Amniotic epithelial cell (primary cell): ENCODE measurements at places on chromosomes 1 and 21.

- peak; percentile 24 for DNase-seq
Observed at GRCh38 chr1:84735483-84735882, 45.2 kb upstream of the SSX2IP start.

GRCh38 chr1:64421377-64421776, 48.6 kb upstream of the CACHD1 start:
- DNase-seq = no peak

DNA sequence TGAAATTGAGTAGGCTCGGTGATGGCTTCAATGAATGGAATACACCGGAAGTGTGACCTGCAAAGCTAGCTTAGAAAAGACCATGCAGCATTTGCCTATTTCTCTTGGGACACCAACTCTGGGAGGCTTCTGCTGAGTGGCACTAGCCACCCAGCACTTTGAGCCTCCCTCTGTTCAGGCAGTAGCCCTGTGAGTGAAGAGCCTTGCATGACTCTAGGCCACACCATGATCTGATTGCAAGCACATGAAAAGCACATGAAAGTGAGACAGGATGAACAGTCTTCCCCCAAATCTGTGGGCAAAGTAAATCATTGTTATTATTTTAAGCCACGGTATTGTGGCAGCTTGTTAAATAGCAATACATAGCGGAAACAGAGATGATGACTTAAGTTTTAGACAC, 2.8 kb downstream of the CD48 start:
- no peak for DNase-seq

DNA sequence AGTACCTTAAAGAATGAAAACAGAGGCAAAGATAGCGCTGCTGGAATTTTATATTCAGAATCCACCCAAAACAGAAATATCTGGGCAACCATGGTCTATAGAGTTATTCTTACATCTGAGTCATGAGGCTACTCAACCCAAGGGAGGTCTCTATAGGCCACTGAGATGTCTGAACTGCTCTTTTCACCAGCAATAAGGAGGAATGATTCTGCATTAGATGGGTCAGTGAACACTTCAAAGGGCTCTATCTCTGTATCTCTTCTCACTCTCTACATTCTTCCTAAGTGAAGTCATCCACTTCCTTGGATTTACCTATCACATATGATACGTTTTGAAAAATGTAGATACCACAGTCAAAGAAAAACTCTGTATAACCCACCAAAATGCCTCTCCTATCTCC, 90.2 kb upstream of the NGF start:
- no peak for DNase-seq

- DNase-seq = peak; percentile 79
Observed at GRCh38 chr1:64598100-64598571, 128.2 kb downstream of the CACHD1 start.

DNA sequence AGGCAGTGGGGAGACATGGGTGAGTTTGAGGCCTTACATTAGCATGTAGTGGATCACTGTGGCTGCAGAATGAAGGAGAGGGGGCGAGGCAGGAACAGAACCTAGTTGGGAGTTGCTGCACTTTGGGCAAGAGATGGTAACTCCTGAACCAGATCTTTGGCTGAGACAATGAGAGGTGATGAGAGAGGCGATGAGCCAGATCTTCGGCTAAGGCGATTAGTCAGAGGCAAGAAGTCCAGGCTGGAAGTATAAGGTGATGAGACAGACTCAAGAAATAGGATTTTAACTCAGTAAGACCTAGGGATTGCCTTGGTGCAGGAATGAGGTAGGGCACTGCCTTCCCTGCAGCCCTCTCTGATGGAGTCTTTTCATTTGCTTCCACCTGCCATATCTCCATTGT, 9.1 kb upstream of the ARTN start:
- no peak for DNase-seq

- no peak for DNase-seq
Observed at GRCh38 chr1:214609692-214610091, 6.7 kb downstream of the CENPF start.

DNA sequence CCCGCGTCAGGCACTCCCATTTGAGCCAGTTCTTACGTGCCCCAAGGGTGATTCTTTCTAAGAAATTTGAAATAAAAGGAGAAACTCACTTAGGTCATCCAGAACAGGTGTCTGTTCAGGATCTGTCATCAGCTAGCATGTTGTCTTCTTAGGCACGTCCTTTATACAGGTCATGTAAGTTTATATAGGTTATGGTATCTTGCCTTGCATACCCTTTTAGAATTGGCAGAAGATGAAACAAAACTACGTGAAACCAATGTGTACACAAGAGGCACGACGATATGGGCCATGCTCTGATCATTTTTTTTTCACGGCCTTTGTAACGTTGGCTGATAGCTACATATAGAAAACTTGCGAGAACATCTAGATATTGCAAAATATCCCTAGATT, 579 bp upstream of the GTF2B start:
- no peak for DNase-seq

GRCh38 chr1:35590476-35591040, 17.4 kb downstream of the TFAP2E start:
- no peak for DNase-seq

DNA sequence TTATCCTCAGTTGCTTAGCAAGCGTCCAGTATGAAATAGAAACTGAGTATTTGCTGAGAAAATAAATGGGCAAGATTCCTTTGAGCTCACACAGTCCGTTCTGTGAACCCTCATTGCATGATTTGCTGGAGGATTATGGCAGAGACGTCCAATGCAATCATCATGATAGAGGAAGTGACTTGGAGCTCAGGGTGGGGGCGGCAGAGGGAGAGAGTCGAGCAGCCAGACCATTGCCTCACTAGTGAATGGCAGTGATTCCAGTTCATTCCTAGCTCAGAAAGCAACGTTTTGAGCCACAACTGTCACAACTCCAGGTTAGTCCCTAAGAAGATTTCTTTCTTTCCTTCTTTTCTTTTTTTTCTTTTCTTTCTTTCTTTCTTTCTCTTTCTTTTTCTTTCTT, 27.5 kb upstream of the COL9A2 start:
- DNase-seq = peak; percentile 85

DNA sequence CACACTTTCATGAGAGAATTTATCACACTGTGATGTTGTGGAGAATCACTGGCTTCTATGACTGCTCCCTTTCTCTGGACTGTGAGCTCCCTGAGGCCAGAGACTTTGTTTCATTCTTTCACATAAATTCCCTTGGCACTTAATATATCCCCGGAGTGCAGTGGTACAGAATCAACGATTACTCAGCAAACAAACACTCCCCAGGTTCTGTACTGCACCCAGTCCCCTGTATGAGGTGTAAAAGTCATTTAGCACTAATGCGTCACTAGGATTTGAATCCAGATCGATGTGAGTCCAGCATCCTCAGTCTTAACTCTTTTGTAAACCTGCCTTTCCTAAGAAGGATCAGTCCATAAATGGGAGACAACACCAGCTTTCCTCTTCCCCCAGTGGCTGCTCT, 6.8 kb upstream of the UTP25 start:
- no peak for DNase-seq

- DNase-seq = no peak
Observed at GRCh38 chr1:119771016-119771415, 2.3 kb upstream of the HMGCS2 start.

DNA sequence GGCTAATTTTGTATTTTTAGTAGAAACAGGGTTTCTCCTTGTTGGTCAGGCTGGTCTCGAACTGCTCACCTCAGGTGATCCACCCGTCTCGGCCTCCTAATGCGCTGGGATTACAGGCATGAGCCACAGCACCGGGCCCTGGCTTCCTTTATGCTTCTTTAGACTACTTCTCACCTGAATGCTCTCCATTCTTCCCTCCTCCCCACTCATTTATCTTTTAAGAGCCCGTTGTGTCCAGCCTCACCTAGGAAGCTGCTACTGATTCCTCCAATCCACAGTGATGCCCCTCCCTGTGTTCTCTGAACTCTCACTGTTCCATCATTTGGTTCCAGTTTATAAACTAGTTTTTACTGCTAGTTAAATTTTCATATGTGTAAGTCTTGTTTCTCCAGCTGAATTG, 44.9 kb upstream of the NR5A2 start:
- DNase-seq = no peak

- peak; percentile 71 for DNase-seq
Observed at GRCh38 chr1:246153796-246154212, 353.3 kb downstream of the SMYD3 start.

- no peak for DNase-seq
Observed at GRCh38 chr21:38840456-38841300, 34.9 kb downstream of the ETS2 start.

DNA sequence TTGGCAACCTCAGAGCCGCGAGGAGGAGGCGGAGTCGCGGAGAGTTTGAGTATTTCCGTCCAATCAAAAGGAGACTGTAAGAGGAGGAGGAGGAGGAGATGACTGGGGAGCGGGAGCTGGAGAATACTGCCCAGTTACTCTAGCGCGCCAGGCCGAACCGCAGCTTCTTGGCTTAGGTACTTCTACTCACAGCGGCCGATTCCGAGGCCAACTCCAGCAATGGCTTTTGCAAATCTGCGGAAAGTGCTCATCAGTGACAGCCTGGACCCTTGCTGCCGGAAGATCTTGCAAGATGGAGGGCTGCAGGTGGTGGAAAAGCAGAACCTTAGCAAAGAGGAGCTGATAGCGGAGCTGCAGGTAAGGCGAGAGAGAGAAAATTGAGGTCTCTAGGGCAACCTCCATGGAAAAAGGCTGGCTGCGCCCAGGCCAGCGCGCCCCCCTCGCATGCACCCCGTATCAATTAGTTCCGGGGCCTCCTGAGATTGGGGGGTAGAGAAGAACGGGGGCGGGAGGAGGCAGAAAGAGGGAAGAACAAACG, at the start of gene PHGDH:
TSS of gene PHGDH (plus strand) at position 131 of the 538 bp plus-strand sequence. CDS start at position 220, 89 bp downstream.
- DNase-seq = peak; percentile 90

DNA sequence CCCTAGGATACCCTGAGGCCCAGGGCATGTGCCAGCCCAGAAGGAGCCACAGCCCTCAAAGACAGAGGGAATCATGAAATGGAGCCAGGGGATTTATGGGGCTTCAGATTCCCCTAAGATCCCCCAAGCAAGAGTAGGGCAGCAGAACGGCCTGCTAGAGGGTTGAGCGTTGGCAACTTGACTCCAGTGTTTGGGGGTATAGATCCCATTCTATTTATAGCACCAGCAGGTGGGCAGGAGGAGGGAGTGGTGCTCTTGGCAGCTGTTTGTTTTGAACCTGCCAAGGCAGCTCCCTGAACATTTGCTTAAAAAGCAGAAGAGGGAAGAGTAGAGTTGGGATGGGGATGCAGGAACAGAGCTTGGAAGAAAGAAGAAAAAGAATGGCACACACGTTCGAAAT, 33.7 kb downstream of the GLUL start:
- no peak for DNase-seq
